Epithelial cell of umbilical artery (primary cell): ENCODE measurements at places on chromosomes 11 and 22. TPM values are rescaled to one million over a fixed set of nuclear protein-coding genes. Genes with fewer than 3 reads are reported as not detected.

Gene PATE2
- total RNA-seq: 0.32 TPM in 1 of 2 replicates, not detected in the other

Gene CCDC73
- not detected in 2 replicates for total RNA-seq

Gene LTBP3
- 15.2 and 23.4 TPM in 2 replicates for total RNA-seq

Gene STK33
- total RNA-seq: 1.5 and 1.6 TPM in 2 replicates

Gene CASP5
- total RNA-seq: not detected in 2 replicates

Gene BTBD18
- not detected in 2 replicates for total RNA-seq

Gene OR52E4
- total RNA-seq: not detected in 2 replicates

Gene TUB
- total RNA-seq: 7.5 and 7.6 TPM in 2 replicates

Gene LSP1
- 0.32 TPM in 1 of 2 replicates, not detected in the other for total RNA-seq

Gene SCGB1D2
- total RNA-seq: not detected in 2 replicates

Gene SNU13
- total RNA-seq: 84.8 and 96.7 TPM in 2 replicates

Gene ROBO4
- total RNA-seq: 132 and 166 TPM in 2 replicates

Gene DERL3
- total RNA-seq: 0.32 and 0.46 TPM in 2 replicates

Gene TRIM6
- total RNA-seq: 0.97 and 2.4 TPM in 2 replicates
